Cerebellum (tissue), 4 donors: ENCODE measurements at places on chromosomes 4 and X. TPM values are rescaled to one million over a fixed set of nuclear protein-coding genes. Genes with fewer than 3 reads are reported as not detected.

GRCh38 chrX:104288961-104289360 is 34.2 kb upstream of the ESX1 start:
- DNase-seq, result no peak

GRCh38 chrX:39397561-39398199 is 596.4 kb downstream of the MID1IP1 start:
- no peak for DNase-seq

DNA sequence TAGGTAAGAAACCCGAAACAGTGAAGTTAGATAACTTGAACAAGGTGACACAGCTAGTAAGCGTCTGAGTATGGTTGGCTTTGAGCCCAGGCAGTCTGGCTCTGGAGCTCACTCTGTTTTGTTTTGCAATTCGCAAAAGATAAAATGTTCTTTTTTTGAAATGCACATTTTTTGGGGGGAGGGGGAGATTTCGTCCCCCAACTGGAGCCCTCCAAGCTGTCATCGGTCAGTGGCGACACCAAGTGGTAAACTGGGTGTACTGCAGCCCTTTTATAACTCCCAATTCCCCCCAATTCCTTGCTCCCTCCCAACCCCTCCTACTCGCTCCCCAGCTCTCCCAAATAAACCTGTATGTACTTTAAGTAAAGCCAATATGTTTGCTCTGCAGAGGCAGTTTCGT is 2.8 kb upstream of the CLCN5 start:
- peak; percentile 35 for DNase-seq

GRCh38 chrX:13215729-13216128 is 104.1 kb downstream of the ATXN3L start:
- DNase-seq, result no peak

DNA sequence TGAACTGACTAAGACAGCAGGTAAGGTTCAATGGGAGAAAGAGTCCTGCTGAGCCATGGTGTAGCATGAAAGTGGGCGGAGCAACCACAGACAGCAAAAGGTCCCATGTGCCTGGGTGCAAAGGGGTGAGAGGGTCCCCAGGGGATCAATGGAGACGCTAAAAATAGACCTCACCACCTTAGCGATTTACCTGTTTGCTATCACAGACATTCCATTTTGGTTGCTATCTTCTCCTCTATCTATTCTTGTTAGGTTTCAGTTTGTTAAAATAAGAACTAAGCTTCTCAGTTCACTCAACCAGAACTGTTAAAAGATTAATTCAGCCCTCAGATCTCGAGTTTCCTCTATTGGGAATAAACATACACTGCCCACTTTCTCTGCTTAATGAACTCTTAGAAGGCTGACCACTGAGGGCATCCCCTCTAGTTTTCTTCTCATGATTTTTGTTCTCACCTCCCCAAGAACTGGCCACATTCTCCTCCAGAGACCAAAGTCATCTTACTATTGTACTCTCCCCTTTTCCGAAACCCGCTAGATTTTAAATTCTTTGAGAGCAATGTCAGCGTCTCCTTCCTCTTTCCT is 136.7 kb downstream of the PARM1 start:
- no peak for DNase-seq

DNA sequence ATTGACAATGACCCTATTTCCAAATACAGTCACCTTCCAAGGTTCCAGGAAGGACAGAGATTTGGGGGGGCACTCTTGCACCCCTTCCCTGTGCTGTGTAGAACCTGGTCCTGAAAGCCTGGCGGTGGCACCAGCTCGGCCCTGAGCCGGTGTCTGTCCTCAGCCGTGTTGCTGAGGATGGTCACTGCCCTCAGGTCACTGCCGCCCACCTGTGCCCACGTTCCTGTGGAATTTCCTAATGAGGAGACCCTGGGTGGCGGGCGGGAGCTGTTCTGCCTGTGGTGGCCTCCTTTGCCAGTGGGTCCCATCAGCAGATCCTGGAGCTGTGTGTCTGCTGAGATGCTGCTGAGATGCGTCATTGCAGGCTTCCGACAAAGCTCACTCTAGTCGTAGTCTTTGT is 32.9 kb downstream of the NELFA start:
- no peak for DNase-seq

DNA sequence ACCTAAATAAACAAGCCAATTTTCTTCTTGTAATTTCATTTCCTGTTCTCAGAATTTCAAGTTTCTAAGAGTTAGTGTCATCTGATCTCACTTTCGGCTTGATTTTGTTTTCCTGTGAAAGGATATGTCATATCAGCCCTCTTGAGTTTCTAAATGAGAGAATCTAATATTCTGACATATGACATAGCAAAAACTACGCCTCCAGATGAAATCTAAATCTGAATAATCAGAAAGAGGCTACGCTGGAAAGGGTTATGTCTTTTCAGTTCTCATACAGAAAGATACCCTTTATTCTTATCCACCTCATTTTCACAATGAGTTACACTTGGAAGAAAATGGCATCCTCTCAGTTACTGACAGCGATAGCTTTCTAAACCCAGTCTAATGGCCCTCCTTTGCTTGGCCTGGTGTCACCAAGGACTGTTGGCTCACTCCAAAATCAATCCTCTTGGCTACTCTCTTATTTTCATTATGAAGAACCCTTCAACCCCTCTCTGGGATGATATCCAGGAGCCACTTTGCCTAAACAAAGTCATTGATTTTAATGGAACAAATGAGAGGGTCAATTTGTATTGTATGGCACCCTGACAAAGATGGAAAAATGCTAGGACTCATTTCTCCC is 65.6 kb downstream of the ASB9 start:
- DNase-seq, result no peak

- no peak for DNase-seq
Measured at GRCh38 chrX:46686003-46686645, 72.8 kb downstream of the SLC9A7 start.

- no peak for DNase-seq
Measured at GRCh38 chrX:10397349-10397748, 223.0 kb downstream of the MID1 start.

DNA sequence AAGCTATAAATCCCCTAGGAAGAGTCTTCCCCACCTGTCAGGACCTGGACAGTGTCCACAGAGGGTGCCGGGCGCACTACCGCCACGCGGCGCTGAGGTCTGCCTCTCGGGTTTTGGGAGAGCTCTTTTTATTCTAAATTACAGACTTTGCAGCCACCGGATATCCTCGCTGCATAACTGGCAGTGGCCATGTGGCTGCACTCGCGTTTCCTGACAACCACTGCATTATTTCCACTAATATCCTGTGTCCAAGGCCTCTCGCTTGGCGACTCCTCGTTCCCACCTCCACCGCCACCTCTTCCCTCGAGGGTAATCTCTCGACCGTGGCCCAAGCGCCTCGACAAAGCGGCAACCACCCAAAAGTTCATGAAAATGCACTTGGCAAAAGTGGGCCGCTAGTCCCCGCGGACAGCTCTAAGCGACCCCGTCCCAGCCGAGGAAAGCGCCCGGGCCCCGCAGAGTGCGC is 512 bp upstream of the TMEM131L start:
- no peak for DNase-seq

DNA sequence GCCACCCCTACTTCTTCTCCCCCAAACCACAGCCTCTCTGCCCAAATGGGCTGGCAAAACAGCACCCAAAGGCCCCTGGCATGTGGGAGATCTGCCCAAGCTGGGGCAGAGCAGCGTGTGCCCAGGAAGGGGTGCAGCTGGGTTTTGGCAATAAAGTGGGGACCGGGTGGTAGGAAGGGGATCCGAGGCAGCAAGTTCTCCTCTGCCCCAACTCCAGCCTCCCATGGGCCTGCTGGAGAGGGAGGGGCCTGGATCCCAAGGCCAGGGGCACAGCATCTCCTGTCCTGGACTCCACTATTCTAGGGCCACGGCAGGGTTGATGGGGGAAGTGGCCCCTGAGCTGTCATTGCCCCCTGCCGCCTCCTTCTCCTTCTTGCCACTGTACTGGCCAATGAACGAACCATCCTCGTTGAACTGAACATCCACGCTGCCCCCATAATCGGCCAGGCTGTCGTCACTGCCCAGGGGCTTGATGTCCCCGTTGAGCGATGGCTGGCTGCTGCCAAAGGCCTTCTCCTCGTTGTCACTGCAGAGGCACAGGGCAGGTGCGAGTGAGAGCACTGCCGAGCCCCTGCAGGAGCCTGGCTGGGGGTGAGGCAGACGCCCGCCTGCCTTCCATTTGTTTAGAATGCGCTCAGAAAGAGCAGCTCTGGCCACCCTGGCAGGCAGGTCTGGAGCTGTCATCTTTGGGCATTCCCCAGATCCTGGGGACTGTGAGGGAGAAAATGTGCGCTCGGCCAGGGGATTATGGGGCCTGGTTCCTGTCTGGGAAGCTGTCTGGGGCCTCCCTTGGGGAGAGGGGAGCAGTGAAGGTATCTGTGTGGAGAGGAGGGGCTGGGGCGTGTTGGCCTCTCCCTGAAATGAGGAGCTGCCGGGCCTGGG is 23.4 kb downstream of the L1CAM start:
- peak; percentile 51 for DNase-seq

PARM1 gene
- 63.6 TPM for total RNA-seq

APELA gene
- total RNA-seq, result 0.09 TPM

PDE6B gene
- 4.8 TPM for total RNA-seq

GLUD2 gene
- total RNA-seq, result 5.6 TPM
